Heart left ventricle (tissue), 16 donors: ENCODE measurements at places on chromosomes 4 and X. TPM values are rescaled to one million over a fixed set of nuclear protein-coding genes. Genes with fewer than 3 reads are reported as not detected.
A peak's percentile ranks its signal among the peaks of the same experiment; 100 is the strongest.

Gene PAGE4
- total RNA-seq, result not detected

Gene TRAPPC2
- total RNA-seq, result 8.2 TPM

Gene KLKB1
- 1.5 TPM for total RNA-seq

Gene RNF150
- total RNA-seq, result 55.7 TPM

Gene STAG2
- total RNA-seq, result 27.0 TPM

Gene NPY2R
- total RNA-seq, result not detected

Gene MAGEA2B
- not detected for total RNA-seq

Gene REELD1
- not detected for total RNA-seq

Gene RAB41
- total RNA-seq, result not detected

Gene SLC34A2
- total RNA-seq, result not detected

DNA sequence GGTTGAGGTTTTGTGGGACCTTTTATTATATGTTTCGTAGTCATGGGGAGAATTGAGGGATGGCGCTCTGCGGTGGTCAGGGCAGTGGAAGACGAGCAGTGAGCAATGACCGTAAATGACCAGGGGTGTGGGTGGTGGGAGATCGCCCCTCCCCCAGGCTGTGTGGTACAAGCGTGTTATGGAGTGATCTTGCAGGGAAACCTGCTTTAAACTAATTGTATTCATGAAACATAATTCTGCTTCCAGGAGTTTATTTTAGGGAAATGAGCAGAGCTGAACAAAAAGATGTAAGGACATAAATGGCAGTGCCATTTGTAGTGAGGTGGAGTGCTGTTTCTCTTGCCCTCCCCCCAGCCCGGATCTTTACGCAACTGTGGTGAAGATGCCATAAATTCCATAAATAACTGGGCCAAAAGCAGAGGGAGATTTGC lies 20.2 kb downstream of the GYG2 start:
- H3K4me3 ChIP-seq, result no peak overlapping the region
- no peak overlapping the region for H3K27ac ChIP-seq
- no peaks in the 10 kb centered on the region for H3K27me3 ChIP-seq
- H3K4me1 ChIP-seq, result no peaks in the 10 kb centered on the region
- no peak for DNase-seq

DNA sequence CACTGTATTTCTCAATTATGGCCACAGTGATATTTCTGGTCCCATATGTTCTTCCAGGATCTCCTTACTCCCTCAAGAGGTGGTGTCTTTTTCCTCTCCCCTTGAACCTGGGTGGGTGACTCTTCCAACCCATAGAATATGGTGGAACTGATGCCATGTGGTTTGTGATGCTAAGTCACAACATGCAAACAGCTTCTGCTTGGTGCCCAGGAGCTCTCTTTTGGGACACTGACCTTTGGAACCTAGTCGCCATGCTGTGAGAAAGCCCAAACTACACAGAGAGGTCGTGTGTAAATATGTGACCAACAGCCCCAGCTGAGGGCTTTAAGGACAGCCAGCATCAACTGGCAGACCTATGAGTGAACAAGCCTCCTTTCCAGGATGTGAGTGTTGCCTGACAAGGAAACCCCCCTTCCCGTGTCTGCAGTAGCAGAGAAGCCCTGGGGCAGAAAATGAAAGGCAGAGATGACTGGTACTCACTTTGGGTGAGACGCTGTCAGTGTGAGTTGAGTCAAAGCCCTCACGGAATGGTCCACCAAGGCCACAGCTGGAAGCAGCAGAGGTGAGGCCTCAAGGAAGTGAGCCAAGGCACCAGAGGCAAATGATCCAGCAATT lies 223.4 kb downstream of the BCOR start:
- H3K4me1 ChIP-seq, result no peaks in the 10 kb centered on the region
- H3K36me3 ChIP-seq, result no peaks in the 10 kb centered on the region
- H3K4me3 ChIP-seq, result no peak overlapping the region

DNA sequence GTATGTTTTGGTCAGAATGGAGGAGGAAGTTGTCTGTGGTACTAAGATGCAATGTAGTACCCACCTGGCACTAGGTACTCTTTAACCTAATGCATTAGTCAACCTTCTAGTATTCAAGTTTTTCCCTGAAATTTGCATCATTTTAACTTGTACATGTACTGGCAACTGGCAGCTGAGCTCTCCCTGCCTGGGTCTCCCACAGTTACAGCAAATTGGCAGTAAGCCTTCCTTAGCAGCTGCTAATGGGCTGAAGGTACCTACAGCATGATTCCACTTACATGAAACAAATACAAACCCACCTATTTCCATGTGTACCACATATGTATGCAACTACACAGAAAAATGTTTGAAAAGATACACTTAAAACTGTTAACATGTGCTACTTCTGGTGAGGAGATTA lies 8.1 kb upstream of the KLHL2 start:
- H3K36me3 ChIP-seq, result no peaks in the 10 kb centered on the region
- H3K4me3 ChIP-seq, result no peak overlapping the region
- H3K27ac ChIP-seq, result no peak overlapping the region
- no peaks in the 10 kb centered on the region for H3K27me3 ChIP-seq
- H3K4me1 ChIP-seq, result no peaks in the 10 kb centered on the region

- H3K36me3 ChIP-seq, result no peaks in the 10 kb centered on the region
- H3K4me3 ChIP-seq, result no peak overlapping the region
- H3K4me1 ChIP-seq, result no peaks in the 10 kb centered on the region
- no peak for DNase-seq
- no peaks in the 10 kb centered on the region for H3K27me3 ChIP-seq
- no peak overlapping the region for H3K27ac ChIP-seq
Measured at GRCh38 chr4:35541888-35542213, 702.5 kb downstream of the ARAP2 start.

DNA sequence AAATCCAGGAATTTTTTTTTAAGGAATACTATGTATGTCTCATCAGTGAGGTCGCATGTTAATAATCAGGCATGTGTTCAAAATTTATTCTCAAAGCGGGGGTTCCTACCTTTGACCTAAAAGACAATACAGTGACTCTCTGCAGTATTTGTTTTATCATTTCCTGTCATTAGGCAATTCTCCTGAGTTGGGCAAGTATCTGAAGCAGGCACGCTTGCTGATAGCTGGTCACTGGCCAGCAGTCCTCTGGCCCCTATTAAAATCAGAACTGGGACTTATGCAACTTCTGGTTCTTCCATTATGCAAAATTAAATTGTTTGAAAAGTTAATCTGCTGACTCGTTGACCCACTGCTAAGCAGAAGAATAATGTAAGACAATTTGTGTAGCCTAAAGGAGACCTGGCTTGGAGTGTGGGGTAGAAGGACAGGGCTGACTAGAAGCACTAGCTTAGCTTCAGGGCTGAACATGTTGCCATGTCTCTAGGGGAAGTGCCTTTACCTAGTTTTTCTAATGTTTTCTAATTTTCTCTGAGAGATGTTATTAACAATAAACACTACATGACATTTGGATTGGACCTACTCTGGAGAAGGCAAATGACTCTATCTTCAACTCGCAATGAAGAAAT lies 36.0 kb upstream of the GABRA2 start:
- no peaks in the 10 kb centered on the region for H3K4me1 ChIP-seq
- no peaks in the 10 kb centered on the region for H3K27me3 ChIP-seq
- no peaks in the 10 kb centered on the region for H3K36me3 ChIP-seq
- DNase-seq, result no peak
- no peak overlapping the region for H3K27ac ChIP-seq
- no peak overlapping the region for H3K4me3 ChIP-seq

- no peak for DNase-seq
- no peaks in the 10 kb centered on the region for H3K36me3 ChIP-seq
- no peaks in the 10 kb centered on the region for H3K27me3 ChIP-seq
- peak overlapping the region; percentile 93 for H3K27ac ChIP-seq
Measured at GRCh38 chrX:107677909-107678308, 49.6 kb downstream of the PRPS1 start.

DNA sequence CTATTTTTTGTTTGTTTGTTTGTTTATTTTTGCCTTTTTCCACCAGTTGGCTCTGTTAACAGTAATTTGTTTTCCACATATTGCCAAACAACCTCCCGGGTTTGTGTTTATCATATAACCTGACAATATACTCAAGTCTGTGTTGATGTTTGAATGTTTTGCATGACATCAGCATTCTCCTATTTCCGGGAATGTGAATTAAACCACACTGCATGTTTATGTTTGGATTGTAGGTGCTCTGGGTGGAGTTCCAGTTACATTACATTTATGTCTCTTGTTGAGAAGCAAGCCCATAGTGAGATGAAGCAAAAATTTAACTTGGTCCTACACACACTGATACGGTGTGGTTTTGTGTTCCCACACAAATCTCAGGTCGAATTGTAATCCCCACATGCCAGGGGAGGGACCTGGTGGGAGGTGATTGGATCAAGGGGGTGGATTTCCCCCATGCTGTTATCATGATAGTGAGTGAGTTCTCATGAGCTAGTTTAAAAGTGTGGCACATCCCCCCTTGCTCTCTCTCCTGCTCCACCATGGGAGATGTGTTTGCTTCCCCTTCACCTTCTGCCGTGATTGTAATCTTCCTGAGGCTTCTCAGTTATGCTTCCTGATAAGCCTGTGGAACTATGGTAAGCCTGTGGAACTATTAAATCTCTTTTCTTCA lies 54.4 kb upstream of the CLNK start:
- no peaks in the 10 kb centered on the region for H3K36me3 ChIP-seq
- H3K27me3 ChIP-seq, result no peaks in the 10 kb centered on the region
- no peak for DNase-seq
- H3K4me3 ChIP-seq, result no peak overlapping the region

- H3K36me3 ChIP-seq, result no peaks in the 10 kb centered on the region
- no peak for DNase-seq
- no peak overlapping the region for H3K4me3 ChIP-seq
- no peak overlapping the region for H3K27ac ChIP-seq
- no peaks in the 10 kb centered on the region for H3K4me1 ChIP-seq
- H3K27me3 ChIP-seq, result no peaks in the 10 kb centered on the region
Measured at GRCh38 chr4:45370408-45370807, 644.1 kb upstream of the GNPDA2 start.

GRCh38 chr4:153426207-153426885 lies 39.8 kb upstream of the TMEM131L start:
- no peak for DNase-seq
- no peaks in the 10 kb centered on the region for H3K36me3 ChIP-seq
- no peak overlapping the region for H3K4me3 ChIP-seq
- no peaks in the 10 kb centered on the region for H3K27me3 ChIP-seq

DNA sequence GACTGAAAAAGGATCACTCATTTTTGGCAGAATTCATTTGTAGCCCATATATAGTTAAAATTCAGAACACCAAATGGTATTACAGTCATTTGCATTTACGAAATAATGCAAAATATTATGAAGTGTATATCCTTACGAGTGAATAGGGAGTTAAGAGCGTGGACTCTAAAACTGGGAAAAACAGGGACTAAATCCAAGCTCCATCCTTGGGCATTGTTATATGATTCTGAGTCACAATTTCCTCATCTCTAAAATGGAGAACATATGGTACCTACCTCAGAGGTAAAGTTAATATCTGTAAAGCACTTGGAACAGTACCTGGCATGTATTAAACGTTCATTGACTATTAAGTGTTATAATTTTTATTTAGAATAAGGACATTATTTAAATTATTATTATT lies 106.3 kb downstream of the ZAR1 start:
- H3K27me3 ChIP-seq, result no peaks in the 10 kb centered on the region
- no peak for DNase-seq
- no peak overlapping the region for H3K27ac ChIP-seq
- H3K36me3 ChIP-seq, result peaks cover 31% of the 10 kb centered on the region
- peaks cover 34% of the 10 kb centered on the region for H3K4me1 ChIP-seq

GRCh38 chrX:84160736-84161135 lies 27.3 kb downstream of the RPS6KA6 start:
- no peak overlapping the region for H3K27ac ChIP-seq
- no peak overlapping the region for H3K4me3 ChIP-seq
- H3K36me3 ChIP-seq, result no peaks in the 10 kb centered on the region

GRCh38 chr4:123338715-123339114 lies 57.9 kb upstream of the SPRY1 start:
- no peak overlapping the region for H3K4me3 ChIP-seq
- no peaks in the 10 kb centered on the region for H3K27me3 ChIP-seq
- no peaks in the 10 kb centered on the region for H3K36me3 ChIP-seq
- peaks cover 32% of the 10 kb centered on the region for H3K4me1 ChIP-seq

DNA sequence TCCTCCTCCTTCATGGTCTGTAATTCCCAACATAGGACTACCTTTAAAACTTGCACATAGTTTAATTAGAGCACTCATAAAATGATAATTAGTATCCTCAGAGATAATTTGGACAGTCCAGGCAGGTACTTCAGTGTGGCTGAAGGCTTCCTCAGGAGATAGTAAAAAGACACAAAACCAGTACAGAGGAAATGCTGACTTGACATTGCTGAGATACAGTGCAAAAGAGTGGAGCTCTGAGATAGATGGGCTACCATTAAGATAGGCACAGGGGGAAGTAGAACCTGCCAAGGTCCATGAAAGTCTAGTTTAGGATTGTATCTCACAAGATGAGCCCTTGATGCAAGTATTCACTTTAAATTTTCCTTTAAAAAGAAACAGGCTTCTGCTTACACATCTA lies 91.0 kb downstream of the USP9X start:
- H3K27me3 ChIP-seq, result no peaks in the 10 kb centered on the region
- H3K36me3 ChIP-seq, result peaks cover 56% of the 10 kb centered on the region
- H3K4me1 ChIP-seq, result no peaks in the 10 kb centered on the region
- no peak overlapping the region for H3K27ac ChIP-seq
- DNase-seq, result no peak

GRCh38 chrX:8711401-8711800 lies 20.5 kb downstream of the ANOS1 start:
- H3K36me3 ChIP-seq, result no peaks in the 10 kb centered on the region
- no peak overlapping the region for H3K27ac ChIP-seq
- H3K4me1 ChIP-seq, result no peaks in the 10 kb centered on the region
- H3K27me3 ChIP-seq, result no peaks in the 10 kb centered on the region
- no peak for DNase-seq
- no peak overlapping the region for H3K4me3 ChIP-seq

GRCh38 chrX:45517090-45517973 lies 316.7 kb upstream of the DIPK2B start:
- H3K27ac ChIP-seq, result no peak overlapping the region
- H3K4me1 ChIP-seq, result no peaks in the 10 kb centered on the region
- no peak for DNase-seq
- no peaks in the 10 kb centered on the region for H3K36me3 ChIP-seq
- H3K27me3 ChIP-seq, result no peaks in the 10 kb centered on the region
- H3K4me3 ChIP-seq, result no peak overlapping the region

DNA sequence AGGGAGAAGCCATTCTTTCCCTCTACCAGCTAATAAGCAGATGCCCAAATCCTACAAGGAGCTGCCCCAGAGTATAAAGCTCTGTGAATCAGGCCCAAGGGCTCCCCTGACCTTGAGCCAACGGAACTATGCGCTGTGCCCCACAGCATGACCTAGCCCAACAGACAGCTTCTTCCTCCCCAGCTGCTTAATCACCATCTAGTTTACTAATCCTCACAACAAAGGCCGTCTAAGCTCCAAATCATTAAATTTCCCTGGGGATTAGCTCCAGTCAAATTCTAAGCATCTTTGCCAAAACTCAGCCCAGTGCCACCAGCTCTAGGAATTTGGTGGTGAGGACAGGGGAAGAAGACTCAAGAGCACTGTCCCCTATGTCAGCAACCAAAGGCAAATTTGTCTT lies 113.1 kb downstream of the SHROOM4 start:
- no peak overlapping the region for H3K4me3 ChIP-seq
- H3K4me1 ChIP-seq, result no peaks in the 10 kb centered on the region
- no peaks in the 10 kb centered on the region for H3K36me3 ChIP-seq

- DNase-seq, result peak; percentile 39
- H3K27ac ChIP-seq, result no peak overlapping the region
- no peaks in the 10 kb centered on the region for H3K27me3 ChIP-seq
- no peak overlapping the region for H3K4me3 ChIP-seq
Measured at GRCh38 chr4:26779674-26780073, 81.0 kb upstream of the STIM2 start.

GRCh38 chr4:111676533-111676932 lies 468.7 kb upstream of the FAM241A start:
- no peaks in the 10 kb centered on the region for H3K27me3 ChIP-seq
- H3K4me3 ChIP-seq, result no peak overlapping the region
- peaks cover 4% of the 10 kb centered on the region for H3K4me1 ChIP-seq
- H3K27ac ChIP-seq, result no peak overlapping the region
- no peak for DNase-seq
